ENCODE measurements at places on chromosomes 12 and 14. TPM values are rescaled to one million over a fixed set of nuclear protein-coding genes. Genes with fewer than 3 reads are reported as not detected.

NEUROD4 gene
- total RNA-seq, result not detected

INSM2 gene
- total RNA-seq, result not detected

CMA1 gene
- not detected for total RNA-seq

GUCY2C gene
- not detected for total RNA-seq

DAZAP2 gene
- 43.8 TPM for total RNA-seq

GYS2 gene
- total RNA-seq, result not detected

CD163L1 gene
- under 0.01 TPM for total RNA-seq

PRPH gene
- 0.95 TPM for total RNA-seq

IL26 gene
- not detected for total RNA-seq

RERGL gene
- not detected for total RNA-seq

DHRS2 gene
- total RNA-seq, result 0.17 TPM

KRT72 gene
- total RNA-seq, result not detected

PTPRR gene
- total RNA-seq, result not detected

TAS2R46 gene
- 1.2 TPM for total RNA-seq

CIDEB gene
- 1.3 TPM for total RNA-seq

PPP1R1A gene
- total RNA-seq, result not detected

ARHGAP9 gene
- total RNA-seq, result 0.32 TPM

BIN2 gene
- total RNA-seq, result not detected

RAP1B gene
- 126 TPM for total RNA-seq

CHST11 gene
- total RNA-seq, result 3.5 TPM

CNTN1 gene
- 0.63 TPM for total RNA-seq

BRF1 gene
- total RNA-seq, result 36.5 TPM

CLEC2A gene
- total RNA-seq, result not detected

ZBTB39 gene
- 2.7 TPM for total RNA-seq

CDCA3 gene
- total RNA-seq, result 3.0 TPM

GNG2 gene
- total RNA-seq, result 21.9 TPM

TOMM20L gene
- not detected for total RNA-seq

PMEL gene
- 1.3 TPM for total RNA-seq

NUP37 gene
- 56.5 TPM for total RNA-seq

CISTR gene
- not detected for total RNA-seq

KRT83 gene
- not detected for total RNA-seq

CCDC85C gene
- 2.0 TPM for total RNA-seq

LRRK2 gene
- 11.0 TPM for total RNA-seq

SLC7A8 gene
- 15.8 TPM for total RNA-seq

KRT79 gene
- total RNA-seq, result not detected

LRRC43 gene
- 1.6 TPM for total RNA-seq

PZP gene
- total RNA-seq, result not detected

SLC17A8 gene
- 0.16 TPM for total RNA-seq

AKAP5 gene
- total RNA-seq, result under 0.01 TPM

CCDC60 gene
- total RNA-seq, result not detected

CPNE6 gene
- not detected for total RNA-seq

COX6A1 gene
- 795 TPM for total RNA-seq

OAS2 gene
- total RNA-seq, result 0.69 TPM

B3GNT4 gene
- 0.16 TPM for total RNA-seq

SLC22A17 gene
- 13.2 TPM for total RNA-seq

Data from bronchial smooth muscle cell (primary cell).